Stimulated activated CD8-positive, alpha-beta memory T cell treated with anti-CD3 and anti-CD28 coated beads, Interleukin-2, amount 100 ng/mL, for 1 hour (primary cell): ENCODE measurements at places on chromosomes 3 and 15.

DNA sequence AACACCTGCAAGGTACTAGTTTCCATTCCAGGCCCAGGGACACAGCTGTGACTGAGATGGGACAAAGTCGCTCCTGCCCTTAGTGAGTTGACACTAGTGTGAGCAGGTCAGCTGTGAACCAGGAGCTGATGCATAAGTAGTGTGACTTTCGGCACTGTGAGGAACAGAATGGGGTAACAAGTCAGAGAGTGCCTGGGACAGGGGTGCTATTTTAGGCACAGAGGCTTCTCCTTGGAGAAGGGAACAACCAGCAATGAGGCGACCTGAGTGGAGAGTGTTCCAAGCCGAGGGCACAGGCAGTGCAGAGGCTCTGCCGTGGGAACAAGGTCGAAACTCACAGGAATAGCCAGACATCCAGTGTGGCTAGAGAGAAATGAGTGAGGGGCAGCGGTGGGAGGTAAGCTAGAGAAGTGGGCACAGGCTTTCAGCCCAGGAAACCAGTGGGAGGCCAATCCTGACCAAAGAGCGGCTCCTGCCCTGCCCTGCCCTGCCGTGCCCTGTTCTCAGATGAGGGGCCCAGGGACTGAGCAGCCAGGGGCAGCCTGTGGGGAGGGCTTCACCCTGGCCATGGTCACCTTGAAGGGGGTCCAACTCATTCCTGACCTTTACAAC, 14.2 kb downstream of the DNAH1 start:
- no peak for DNase-seq

DNA sequence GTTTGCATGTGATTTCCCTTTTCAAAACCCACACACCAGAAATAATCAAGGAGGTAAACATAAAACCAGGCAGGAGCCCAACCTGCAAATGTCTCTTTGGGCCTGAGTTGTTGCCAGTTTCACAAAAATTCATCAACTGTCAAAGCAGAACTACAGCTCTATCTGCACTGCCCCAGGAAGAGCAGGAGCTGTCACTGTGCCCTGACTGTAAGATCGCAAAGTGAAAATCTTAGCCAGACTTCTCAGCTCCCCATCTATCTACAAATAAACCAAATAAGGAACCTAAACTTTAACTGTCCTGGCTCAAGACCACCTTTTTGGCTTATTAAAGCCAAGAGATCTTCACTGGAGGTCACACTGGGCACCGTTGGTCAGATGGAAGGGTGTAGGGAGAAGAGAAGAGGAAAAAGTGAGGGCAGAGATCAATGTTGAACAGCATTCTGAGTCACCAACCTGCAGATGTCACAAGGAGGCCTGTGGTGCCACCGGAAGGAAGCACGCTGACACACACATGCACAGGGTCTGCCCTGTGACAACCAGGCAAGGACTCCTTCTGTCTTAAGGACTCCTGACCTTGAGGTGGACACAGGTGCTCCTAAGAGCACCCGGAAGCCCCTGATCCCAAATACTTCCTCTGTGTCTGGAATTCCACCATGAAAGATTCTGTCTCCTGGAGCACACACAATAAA, 58.7 kb downstream of the RPN1 start:
- no peak for DNase-seq

DNA sequence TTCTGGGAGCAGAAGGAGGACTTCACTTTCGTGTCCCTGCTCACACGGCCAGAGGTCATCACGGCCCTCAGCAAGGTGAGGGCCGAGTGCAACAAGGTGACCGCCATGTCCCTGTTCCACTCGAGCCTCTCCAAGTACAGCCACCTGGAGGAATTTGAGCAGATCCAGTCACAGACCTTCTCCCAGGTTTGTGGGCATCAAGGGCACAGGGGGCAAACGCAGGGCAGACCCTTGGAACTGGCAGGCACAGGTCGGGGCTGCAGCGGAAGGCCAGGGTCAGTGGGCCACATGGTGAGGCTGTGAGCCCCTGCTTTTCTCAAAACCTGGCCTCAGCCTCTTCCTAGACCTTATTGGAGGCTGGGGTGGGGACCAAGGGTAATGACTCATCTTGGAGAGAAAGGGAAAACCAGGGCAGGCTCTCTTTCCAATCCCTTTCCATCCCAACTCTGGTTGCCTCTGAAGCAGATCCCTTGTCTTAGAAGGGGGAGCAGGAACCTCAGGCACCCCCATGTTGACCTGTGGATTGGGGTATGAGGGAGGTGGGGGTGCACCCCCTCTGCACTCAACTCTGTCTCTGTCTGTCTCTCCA, 29.5 kb downstream of the DNAH1 start:
- DNase-seq, result no peak

DNA sequence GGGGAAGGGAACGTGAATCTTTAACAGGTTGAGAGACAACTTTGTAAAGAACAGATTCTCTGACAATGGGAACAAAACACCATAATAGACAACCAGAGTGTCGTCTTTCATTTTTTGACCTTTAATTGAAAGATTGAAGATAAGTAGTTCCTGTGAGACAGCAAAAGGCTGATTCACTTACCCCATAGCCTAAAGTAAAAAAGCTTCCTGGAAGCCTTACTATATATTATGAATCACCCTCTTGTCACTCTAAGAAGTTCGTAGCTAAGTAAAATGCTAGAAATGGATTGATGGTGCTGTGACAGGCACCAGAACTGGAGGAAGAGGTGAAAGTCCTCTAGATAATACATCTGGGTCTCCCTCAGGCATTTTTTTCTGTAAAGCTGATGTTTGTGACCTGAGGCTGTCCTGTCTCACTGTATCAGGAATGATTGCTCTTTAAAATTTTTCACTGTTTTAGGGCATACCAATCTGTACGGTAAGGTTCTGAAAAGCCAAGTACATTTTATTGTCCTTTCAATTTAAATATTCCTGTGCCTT, 824.6 kb upstream of the SEMA6D start:
- no peak for DNase-seq

GRCh38 chr3:169256796-169257522, 406.6 kb downstream of the MECOM start:
- DNase-seq, result no peak

DNA sequence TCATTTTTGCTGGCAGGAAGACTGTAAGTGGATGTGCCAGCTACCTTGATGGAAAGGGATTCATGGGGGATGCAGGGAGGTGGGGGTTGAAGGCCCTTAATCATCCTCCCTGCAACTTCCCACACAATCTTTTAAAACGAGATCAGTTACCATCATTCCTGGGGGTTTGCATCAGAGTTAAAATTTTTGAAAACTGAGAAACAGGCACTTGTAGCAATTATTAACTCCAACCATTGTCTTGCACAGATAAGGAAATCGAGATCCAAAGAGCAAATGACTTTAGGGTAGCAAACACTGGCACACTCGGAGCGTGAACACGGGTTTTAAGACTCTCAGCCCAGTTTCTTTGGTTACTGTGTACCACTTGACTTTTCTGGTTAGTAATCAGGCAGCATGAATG, 41.9 kb downstream of the GPD1L start:
- no peak for DNase-seq

GRCh38 chr15:77228828-77229227, 157.9 kb upstream of the TSPAN3 start:
- DNase-seq, result no peak

DNA sequence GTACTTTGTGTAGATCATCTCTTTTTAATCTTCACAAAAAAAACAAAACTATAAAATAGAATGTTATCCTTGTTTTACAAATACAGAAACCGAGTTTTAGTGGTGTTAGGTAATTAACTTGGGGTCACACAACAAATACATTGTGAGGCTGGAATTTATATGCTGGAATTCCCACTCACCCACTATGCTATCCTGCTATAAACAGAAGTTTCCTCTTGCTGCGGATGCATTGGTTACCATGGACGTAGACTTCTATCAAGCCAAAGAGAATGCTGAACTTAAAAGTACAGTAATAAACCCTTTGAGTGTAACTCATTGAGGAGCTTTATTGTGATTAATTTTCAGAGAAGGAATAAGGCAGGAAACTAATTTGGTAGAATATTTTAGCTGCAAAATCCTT, 9.2 kb downstream of the SNAP23 start:
- no peak for DNase-seq

GRCh38 chr3:30644615-30645014, 38.2 kb downstream of the TGFBR2 start:
- no peak for DNase-seq

DNA sequence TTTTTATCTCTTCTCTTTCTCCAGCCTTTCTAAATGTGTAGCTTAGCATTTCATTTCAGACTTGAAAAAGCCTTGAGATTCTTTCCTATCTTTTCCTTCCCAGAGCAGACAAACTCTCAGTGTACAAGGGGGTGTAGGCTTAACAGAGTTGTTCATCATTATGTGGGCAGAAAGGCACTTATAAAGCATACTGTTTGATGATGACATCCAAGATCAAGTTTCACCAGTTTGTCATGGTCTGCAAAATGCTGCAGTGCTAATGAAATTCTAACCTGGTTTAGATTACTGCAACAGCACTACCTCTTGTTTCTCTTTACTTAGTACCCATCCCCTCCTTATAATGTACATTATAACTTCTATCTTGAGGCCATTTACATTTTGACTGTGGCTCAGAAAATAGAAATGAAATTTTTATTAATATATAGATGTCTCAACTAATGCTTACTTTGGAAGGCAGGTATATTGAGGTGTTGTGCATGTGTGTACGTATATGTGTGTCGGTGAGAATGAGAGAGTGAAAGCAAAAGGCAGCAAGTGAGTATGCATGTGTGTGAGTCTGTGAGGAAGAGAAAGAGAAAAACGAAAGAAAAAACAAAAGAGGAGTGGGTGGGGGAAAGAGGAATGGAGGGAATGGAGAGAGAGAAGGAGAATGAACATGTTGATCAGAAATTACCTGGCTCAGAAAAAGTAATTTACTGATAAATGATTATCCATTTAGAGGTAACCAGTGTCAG, 1043.6 kb downstream of the TUSC7 start:
- no peak for DNase-seq

DNA sequence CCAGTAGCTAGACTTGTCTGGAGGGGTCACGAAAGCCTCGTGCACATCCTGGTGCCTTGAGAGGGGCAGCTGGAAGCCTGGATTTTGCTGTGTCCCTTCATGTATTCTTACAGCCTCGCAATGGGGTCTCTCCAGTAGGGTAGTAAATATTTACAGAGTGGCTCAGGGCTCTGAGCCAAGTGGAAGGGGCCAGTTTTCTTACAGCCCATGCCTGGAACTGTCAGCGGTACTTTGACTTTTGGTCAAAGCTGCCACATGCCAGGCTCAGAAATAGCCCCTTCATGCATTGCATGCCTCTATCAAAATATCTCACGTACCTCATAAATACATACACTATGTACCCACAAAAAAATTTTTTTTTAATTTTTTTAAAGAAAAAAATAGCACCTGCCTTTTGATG, 119.2 kb downstream of the OSBPL10 start:
- DNase-seq, result no peak

GRCh38 chr15:82140886-82141285, 95.1 kb upstream of the MEX3B start:
- DNase-seq, result no peak

DNA sequence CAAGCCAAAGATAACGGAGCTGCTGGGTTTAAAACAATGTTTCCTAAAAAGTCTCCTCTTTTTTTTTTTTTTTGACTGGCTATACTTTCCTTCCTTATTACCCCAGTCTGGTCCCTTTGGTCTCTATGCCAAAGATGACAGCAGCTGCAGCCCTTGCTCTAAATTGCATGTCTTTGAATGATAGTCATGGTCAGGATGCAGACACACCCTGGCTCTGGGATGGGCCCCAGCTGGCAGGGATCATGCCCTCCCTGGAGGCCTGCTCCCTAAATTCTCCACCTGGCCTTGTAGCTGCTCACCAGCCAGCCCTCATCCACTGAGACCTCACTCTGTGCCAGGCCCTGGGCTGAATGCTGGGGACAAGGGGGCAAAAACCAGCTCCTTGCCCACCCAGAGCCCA, 95.8 kb downstream of the MESD start:
- no peak for DNase-seq

DNA sequence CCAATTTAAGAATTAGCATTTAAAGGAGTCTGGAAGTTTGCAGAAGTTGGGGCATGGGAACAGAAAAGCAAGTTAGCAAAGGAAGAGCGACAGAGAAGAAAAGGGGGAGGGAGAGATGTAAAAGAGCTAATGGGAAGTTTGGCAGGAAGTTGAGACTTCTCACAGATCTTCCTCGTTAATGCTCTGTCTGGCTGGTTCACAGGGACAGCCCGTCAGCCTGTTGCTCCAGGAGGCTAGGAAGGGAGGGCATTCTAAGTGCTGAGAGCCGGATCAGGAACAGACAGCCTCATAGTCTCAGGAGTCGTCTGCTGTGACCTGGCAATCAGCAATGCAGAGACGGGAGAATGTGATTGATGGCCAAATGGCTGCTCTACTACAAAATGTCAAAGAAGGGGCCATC, 150.3 kb downstream of the AGBL1 start:
- no peak for DNase-seq

DNA sequence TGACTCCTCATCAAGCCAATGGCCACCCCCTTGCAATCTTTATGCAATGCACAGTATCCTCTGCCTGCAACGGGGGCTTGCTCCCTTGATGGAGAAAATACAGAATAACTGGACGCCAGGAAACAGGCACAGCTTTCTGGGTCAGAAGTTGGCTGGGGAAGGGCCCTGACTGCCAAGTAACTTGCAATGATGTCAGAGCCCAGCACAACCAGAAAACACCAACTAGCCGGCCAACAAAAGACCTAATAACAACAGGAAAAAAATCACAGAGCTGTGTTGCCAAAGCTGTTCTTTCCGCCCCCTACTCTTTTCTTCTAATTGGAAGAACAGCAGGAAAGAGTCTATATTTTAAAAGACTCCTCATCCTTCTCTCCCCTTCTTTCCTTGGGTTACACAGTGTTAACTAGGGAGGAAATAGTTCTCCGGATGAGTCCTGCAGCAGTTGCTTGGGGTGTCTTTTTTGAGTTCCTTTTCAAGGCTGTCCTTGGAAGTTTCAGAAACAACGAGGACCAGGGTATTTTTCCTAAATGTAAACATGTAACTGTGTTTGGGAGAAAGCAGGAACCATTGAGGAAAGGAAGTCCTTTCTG, 1.4 kb upstream of the SEMA6D start:
- no peak for DNase-seq
